ENCODE measurements at places on chromosomes 16 and 17.

DNA sequence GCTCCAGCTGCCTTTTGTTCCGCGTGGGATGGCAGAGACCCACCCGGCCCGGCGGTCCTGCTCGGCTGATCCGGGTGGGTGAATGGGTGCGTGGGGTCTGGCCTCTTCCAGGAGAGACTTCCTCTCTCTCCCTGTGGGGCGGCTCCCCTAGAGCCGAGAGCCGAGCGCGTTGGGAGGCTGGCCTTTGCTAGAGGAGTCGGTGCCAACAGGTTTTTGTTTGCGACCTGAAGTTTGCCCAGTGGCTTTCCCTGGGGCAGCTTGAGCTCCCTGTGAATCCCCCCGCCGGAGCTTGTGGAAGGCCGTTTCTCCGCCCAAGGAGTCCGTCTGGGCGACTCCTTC is 970 bp downstream of the EPN2 start:
- no peak for DNase-seq

GRCh38 chr17:64004903-64005733 is 7.0 kb downstream of the PRR29 start:
- DNase-seq: no peak

GRCh38 chr16:28210264-28210663 is 1.5 kb downstream of the XPO6 start:
- DNase-seq: no peak

GRCh38 chr16:6687593-6687992 is 645.1 kb upstream of the RBFOX1 start:
- no peak for DNase-seq
